ENCODE measurements at places on chromosomes 7 and 10. TPM values are rescaled to one million over a fixed set of nuclear protein-coding genes. Genes with fewer than 3 reads are reported as not detected.

DNA sequence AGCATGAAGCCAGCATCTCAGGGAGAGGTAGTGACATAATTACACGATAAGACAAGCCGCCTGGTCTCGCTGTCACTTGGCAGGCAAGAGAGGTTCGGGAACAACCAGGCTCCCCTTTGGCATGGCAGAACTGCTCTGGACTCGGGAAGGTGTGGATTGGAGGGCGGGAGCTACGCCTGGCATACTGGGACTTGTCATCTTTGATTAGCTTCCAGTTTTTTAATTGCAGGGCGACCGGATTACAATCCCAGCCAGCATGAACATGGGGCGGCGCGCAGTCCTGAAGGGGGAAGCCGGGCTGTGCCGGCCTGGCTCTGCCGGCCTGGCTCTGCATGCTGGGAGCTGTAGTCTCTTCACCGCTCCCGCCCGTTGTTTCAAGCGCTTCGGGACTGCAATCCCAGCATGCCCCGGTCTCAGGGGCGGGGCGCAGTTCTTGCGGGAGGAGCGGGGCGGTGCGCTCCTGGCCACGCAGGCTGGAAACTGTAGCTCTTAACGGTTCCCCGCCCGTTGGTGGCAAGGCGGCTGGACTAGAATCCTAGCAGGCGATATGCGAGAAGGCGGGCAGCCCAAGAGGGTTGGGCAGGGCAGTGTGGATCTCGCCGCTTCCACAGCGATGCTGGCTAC lies 45.5 kb upstream of the ZNF716 start:
- DNase-seq: no peak

Gene ALOX5
- total RNA-seq: 153 TPM

DNA sequence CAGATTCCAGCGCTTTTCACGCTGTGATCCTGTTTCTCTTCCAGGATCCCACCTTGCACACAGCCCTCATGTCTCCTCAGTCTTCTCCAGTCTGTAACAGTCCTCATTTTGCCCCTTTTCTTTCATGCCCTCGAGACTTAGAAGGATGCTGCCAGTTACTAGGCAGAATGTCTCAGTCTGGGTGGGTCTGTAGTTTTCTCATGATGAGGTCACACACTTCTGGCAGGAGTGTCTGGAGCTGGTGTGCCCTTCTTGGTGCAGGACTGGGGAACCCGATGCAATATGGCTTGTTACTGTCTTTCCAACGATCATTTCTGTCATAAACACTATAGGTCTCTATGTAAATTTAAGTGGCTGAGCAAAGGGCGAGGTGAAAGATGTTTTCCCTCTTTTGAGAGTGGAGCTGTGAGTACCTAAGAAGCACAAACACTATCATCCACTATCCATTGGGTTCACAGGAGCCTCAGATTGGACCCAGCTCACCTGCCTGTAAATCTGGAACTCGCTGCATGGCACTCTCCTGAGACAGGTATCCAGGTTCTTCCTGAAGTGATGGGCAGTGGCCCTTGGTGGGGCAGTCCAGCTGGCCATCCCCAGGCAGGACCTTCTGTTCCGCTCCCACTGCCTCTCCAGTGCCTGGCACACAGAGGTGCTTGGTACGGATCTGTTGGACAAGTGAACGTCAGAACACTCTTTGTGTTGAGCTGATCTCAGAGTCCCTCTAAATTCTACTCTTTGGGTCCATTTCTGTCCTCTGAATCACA lies 64.3 kb upstream of the ZNF32 start:
- no peak for DNase-seq

Gene ZNF716
- total RNA-seq: not detected

GRCh38 chr10:101018600-101019439 lies 12.1 kb downstream of the PDZD7 start:
- peak; percentile 81 for DNase-seq

Gene KCNMA1
- total RNA-seq: 10.1 TPM

Gene LARP4B
- 53.9 TPM for total RNA-seq

DNA sequence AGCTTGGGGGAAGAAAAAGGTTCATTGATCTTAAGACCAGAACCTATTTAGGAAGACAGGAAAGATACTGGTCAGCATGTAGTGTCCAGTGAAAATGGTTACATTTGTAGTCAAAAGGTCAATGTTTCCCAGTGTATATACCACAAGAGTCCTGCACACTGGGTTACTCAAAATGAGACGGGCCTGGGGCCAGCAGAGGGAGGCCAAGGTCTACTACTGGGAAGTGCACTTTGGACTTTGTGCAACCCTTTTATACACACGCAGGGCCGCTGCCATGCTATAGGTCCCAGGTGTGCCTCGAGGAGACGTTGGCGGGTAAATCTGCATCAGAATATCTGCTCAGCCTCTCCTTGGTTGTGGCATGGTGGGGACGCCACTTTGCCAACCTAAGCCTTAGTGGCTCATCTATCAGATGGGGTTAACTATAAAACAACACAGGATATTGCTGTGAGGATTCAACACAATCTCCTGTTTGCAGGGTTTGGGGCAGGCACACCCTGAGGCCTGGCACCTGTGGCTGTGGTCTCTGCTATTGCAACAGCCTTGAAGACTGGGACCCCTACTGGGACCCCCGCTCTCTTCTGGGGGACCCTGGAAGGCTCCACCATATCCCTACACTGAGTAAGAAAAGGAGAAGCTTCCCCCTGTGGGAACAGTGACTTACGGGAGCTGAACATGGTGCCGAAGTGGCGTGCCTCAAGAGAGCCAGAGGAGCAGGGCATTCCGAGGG lies 19.7 kb downstream of the CLRN3 start:
- DNase-seq: no peak

GRCh38 chr10:22833781-22834180 lies 94.1 kb upstream of the ARMC3 start:
- no peak for DNase-seq

- DNase-seq: no peak
Observed at GRCh38 chr7:121605317-121605680, 209.2 kb upstream of the FAM3C start.
